ENCODE measurements at places on chromosomes 16 and 17. TPM values are rescaled to one million over a fixed set of nuclear protein-coding genes. Genes with fewer than 3 reads are reported as not detected.

The C17orf78 gene
- not detected for total RNA-seq

The C16orf96 gene
- 0.51 TPM for total RNA-seq

GRCh38 chr16:67805718-67806427, 487 bp downstream of the RANBP10 start:
- peak; percentile 15 for DNase-seq

DNA sequence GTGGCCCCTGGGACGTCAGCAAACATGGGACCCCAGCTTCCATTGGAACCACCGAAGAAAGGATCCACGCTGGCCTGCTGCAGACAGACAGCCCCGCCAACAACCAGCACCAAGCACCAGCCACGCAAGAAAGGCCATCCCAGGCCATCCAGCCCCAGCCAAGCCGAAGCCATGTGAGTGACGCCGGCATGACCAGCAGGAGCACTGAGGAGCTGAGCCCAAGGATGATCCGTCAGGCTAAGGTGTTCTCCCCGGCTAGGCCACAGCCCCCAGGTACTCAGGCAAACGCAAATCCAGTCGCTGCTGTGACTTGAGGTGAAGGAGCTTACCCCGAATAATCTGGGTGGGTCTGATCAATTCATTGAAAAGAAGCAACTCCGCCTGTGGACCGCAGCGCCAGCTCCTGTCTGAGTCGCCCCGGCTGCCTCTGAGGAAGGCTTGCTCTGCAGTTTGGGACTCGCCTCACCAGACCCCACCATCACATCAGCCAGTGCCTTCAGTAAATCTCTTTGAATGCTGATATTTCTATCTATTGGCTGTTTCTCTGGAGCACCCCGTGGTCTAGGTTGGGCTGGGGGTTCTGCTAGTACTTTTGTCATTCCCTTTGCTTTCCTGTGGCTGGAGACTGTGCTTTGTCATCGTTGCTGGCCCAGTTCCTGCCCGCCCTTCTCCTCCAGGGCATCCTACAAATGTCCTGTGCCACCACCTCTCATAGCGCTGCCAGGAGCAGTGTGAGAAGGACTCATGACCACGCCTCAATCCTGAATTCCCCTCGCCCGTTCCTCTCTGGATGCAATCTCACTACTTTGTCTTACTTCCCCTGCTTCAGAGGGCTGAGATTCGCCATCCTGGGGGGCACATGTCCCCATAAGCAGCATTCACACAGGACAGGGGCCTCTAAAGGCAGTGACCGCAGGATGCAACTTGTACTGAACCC, 8.1 kb upstream of the CBX2 start:
- DNase-seq: no peak

The NOTUM gene
- 1.4 TPM for total RNA-seq

DNA sequence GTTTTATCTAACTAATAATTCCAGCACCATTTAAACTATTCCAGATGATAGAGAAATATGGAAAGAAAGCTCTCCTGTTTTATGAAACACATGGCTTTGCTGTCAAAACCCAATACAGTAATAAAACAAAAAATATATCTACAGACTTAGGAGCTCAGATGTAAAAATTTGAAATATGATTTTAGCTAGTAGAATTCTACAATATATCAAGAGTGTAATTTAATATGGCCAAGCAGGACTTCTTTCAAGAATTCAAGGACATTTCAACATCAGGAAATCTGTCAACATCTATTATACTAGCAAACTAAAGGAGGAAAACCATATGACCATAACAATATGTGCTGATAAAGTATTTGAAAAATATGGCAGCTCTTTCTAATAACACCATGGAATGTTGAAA, 57.5 kb downstream of the CCDC182 start:
- no peak for DNase-seq

- DNase-seq: peak; percentile 58
These were observed 66.8 kb downstream of the DNAH3 start for GRCh38 chr16:21083729-21084268.

- DNase-seq: no peak
These were observed 61.6 kb upstream of the FA2H start for GRCh38 chr16:74836111-74836671.

- no peak for DNase-seq
These were observed 2.9 kb upstream of the CRYBA1 start for GRCh38 chr17:29243792-29244191.

DNA sequence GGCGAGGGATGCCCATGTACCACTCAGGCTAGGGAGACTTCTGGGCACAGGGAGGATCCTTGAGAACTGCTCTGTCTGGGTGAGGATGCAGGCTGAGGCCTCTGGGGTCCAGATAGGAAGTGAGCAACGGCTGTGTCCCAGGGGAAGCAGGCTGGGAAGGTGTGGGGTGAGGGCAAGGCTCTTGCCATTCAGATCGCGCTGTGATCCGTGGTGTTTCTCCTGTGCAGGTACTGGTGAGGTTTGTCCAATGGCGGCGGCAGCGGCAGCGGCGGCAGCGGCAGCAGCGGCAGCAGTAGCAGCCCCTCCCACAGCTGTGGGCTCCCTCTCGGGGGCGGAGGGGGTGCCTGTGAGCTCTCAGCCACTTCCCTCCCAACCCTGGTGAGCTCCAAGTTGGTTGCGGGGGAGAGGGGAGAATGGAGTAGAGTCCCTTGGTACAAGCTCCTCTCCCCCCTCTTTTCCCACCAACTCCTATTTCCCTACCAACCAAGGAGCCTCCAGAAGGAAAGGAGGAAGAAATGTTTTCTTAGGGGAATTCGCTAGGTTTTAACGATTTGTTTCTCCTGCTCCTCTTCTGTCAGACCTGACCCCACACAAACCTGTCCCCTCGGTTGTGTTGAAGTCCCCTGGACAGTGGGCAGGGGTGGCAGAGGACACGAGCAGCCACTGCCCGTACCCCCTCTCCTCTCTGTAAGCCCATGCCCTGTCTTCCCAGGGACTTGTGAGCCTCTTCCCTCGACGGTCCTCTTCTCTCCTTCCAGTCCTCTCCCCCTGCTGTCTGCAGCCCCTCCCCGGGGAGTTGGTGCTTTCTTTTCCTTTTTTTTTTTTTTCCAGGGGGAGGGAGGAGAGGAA, 1.9 kb upstream of the PRRT2 start:
- peak; percentile 50 for DNase-seq

DNA sequence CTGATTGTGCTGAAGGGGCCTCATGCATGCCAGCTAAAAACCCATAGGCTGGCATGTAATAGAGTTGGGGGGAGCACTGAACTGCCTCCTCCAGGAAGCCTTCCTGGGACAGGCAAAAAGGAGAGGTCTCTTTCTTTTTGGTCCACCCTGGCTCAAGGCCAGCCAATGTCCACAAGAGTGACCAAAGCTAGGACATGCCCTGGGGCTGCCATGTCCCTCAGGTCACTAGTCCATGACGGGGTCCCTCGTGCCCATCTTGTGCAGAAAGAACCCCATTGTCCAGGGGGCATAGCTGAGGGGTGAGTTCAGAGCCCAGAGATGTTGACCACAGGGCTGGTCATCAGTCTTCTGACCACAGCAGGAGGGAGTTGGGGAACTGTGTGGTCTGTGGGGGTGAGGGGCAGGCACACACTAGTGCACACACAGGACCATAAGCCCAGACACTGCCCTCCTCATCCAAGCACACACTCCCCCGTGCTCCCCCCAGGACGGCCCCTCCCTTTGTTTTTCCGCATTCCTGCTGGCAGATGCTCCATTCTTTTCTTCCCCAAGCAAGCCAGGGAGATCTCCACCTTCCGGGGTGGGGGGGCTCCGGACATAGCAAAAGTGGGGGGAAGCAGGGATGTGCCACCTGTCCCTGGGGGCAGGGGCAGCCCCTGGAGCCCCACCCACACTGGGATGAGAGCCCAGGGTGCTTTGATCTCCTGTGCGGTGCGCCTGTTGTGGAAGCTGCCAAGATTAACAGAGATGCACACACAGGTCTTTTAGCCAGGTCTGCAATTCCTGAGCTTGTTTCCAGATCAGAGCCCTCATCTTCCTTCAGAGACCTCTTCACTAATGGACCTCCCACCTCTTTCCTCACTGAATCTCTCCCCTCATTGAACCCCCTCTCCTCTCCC, 25.2 kb upstream of the PHB1 start:
- no peak for DNase-seq

GRCh38 chr17:68457168-68457538, at the start of gene WIPI1:
TSS of gene WIPI1 (minus strand) at chr17:68457496. CDS start at chr17:68457421, 75 bp downstream.
- no peak for DNase-seq

The TBKBP1 gene
- total RNA-seq: 28.7 TPM

The AXIN2 gene
- 5.9 TPM for total RNA-seq

- DNase-seq: no peak
These were observed 102.8 kb upstream of the AXIN2 start for GRCh38 chr17:65664266-65664665.

Data from activated T-cell treated with anti-CD3 and anti-CD28 coated beads, Interleukin-2, amount 50 U/mL, for 72 hours (primary cell).